ENCODE measurements at places on chromosomes 5 and 9.

GRCh38 chr9:79384501-79384900 lies 187.3 kb upstream of the TLE4 start:
- no peak for DNase-seq

GRCh38 chr5:178152491-178153444 lies 917 bp downstream of the NHP2 start:
- no peak for DNase-seq

DNA sequence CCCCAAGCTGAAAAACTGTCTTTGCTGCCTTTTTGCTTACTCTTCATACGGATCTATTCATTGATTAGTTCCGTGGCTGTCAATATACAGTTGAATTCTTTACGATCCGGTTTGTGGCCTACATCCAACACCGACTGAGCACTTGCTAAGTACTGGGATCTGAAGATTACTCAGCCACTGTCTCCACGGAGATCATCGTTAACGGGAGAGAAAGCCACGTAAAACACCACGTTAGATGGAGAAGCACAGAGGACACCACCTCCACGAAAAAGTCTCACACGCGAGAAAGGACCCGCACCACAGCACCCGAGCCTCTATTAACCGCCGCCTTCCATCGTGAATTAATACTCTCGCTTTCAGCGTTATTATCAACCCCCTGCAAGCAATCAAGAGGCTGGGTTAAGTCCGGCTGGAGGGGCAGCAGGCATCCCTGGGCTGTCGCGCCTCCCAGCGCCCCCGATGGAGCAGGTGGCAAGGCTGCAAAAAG lies 650 bp downstream of the ELP1 start:
- no peak for DNase-seq

DNA sequence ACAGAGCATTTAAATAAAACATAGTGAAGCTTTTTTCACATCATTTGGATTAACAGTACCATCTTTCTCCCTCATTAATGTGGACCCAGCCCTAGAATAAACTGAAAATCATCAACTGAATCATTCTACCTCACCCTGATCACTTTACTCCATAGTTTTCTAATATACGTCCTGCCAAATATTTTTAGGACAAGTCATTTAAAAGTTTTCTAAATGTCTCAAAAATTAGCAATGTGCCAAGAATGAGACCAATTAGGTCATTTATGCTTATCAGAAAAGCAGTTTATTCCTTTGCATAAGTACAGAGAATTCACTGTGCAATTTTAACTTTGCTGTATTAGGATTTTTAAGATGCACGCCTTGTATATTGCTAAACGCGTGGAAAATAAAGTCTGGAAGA lies 284.4 kb downstream of the PIK3R1 start:
- DNase-seq, result no peak

DNA sequence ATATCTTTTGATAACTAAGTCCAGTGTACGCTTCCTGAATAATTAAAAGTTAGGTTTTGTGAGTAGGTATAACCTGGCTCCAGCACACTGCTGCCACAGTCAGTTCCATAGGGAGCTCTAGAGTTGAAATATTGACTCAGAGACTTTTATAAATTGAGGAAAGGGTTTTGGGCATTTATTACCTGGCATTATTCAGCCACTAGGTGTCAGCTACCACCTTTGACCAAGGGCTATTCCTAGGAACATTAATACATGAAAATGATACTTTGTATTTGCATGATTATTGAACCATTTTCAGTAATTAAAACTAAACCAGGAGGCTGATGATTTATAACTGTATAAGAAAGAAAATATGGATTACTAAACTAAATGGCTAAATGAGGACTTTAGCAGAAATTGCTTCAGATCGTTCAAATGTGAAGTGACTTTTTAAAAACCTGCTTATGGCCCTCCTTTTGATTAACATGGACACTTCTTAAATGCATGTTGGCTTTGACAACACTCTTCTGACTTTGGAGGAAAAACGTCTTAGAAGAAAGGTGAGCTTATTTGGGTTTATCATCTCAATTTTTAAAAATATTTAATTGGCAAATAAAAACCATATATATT lies 83.0 kb downstream of the SMC2 start:
- DNase-seq, result no peak

DNA sequence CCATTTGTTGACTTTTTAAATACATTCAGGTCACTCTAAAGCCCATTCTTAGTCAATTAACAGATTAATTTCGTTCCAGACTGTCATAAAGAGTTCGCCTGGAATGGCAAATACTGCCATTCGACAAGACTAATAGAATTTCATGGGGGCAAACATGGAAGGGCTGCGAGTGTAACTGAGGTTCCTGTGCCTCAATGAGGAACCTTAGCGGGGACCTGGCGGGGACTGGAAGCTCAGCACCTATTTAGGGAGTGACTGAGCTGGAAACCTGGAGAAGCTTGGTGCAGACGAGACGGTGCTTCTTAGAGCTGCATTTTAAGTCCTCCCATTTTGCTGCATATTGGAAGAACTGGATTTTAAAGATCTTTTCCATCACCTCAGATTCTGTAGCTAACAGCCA lies 3.4 kb downstream of the VCAN start:
- DNase-seq, result peak; percentile 24

DNA sequence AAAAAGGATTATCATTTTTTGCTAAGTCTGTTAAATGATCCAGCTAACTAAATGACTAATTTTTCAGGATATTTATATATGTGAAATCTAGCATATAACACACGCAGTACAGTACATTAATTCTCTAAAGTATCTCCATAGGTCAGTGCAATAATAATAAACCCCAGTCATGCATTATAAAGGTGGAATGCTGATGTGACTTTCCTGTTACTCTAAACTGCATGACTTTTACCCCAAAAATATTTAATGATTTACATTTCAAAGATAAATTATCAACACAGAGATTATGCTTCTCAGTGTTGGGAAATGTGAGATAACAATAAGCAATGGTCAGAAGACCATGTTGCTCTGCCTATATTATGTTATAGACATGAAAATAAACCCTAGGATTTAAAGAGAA lies 34.1 kb upstream of the PAM start:
- no peak for DNase-seq
